NCI-H1436 treated with DMSO at 0.1 percent for 48 hours (cell line): ENCODE measurements at places on chromosomes 13 and 19.

DNA sequence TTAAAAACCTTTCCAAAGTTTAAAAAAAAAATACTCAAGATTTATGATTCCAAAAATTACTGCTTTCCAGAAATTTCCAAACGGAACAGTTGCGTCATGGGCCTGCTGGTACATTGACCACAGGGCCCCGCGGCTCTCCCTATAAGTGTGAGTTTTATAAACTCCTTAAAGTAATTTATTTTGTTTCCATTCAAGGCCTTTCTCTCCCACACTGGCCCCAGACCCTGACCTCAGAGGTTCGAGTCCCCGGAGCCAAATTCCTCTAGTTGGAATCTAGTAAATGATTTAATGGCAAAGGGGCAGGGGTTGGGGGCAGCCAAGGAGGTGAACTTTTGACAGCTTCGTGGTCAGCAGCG is 97.5 kb downstream of the INSR start:
- no peak for DNase-seq

GRCh38 chr19:4969292-4969771 is 419 bp downstream of the KDM4B start:
- no peak for DNase-seq

- no peak for DNase-seq
These were observed 62.8 kb downstream of the TPT1 start for GRCh38 chr13:45278096-45278645.

GRCh38 chr13:111116856-111117255 is 1.7 kb downstream of the ARHGEF7 start:
- no peak for DNase-seq

DNA sequence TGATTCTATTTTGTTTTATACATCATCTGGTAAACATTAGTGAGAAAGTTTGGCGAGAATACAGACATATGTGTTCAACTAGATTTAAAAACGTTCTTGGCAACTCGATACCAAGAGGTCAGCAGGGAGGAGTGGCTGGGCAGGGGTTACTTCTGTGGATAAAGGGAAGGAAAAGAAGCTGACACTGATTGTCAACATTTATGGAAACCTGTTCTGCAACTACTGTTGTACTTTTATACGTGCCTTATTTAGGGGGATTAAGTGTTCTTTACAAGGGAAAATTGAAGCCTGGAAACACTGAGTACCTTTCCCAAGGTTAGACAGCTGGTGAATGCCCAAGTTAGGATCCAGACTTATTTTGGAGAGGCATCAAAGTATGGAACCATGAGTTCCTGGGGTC is 65.0 kb downstream of the MTUS2 start:
- DNase-seq: no peak

GRCh38 chr13:113365971-113366588 is 2.1 kb upstream of the GRTP1 start:
- DNase-seq: no peak

- no peak for DNase-seq
These were observed 1430.7 kb upstream of the PCDH20 start for GRCh38 chr13:62846302-62846701.

DNA sequence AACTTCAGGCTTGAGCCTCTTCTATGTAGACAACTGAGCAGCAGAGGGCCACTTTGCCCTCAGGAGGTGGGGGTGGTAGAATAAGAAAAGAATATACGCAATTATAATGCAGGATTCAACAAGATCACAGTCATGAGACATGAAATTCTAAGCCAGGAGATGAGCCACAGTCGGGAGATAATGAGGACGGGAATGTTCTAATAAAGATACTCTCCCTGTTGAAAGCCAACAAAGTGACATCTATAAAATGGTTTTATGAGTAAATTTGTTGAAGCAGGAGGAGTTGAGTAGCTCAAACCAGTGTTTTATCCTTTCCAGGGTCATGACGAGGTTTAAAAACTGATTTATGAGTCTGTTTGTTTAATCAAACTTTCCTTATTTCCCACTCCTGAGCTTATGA is 152.0 kb upstream of the SERP2 start:
- no peak for DNase-seq

DNA sequence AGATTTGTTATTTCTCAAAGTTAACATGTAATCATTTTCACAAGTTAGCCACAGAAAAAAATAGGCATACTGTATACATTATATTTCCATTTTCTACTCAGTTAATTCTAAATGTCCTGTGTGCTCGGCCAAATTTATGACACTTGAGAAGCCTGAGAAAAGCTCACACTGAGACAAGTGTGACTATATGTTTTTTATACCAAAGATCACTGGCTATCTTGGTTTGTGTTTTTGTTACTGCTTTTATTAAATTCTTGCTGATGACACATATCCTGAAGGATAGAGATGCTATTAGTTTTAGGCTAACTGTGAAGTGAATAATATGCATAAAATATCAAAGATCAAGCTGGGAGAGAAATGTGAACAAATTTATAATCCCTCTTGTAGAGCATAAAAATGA is 49.3 kb upstream of the IL17D start:
- DNase-seq: no peak

GRCh38 chr13:113260996-113261395 is 36.0 kb upstream of the LAMP1 start:
- no peak for DNase-seq

DNA sequence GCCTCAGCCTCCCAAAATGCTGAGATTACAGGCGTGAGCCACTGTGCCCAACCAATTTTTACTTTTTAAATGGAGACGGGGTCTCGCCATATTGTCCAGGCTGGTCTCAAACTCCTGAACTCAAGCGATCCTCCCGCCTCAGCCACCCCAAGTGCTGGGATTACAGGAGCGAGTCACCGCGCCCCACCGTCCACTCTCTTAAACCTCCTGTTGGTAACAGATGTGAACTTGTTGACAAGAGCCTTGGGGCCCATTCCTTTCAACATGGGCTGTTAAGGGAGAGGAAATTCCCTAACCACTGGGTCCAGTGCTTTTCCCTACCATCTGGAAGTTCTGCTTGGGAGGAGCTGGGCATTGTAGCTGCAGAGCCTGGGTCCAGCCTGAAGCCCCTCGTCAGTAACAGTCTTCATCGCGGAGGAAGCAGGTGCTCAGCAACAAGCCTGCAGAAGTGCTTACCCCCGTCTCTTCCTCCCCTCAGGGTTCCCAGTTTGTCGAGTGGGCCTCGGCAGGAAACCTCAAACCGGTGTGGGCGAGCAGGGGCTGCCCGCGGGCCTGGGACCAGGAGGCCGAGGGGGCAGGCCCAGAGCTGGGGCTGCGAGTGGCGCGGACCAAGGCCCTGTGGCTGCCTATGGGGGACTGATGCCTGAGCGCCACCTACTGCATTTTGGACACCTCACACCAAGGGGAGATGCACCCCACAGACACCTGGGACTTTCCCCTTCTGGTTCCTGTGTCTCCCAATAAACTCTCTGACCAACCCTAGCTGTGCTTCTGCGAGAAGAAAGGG is 4.0 kb upstream of the FLT3LG start:
- no peak for DNase-seq
